ENCODE measurements at places on chromosomes 2 and 18.

DNA sequence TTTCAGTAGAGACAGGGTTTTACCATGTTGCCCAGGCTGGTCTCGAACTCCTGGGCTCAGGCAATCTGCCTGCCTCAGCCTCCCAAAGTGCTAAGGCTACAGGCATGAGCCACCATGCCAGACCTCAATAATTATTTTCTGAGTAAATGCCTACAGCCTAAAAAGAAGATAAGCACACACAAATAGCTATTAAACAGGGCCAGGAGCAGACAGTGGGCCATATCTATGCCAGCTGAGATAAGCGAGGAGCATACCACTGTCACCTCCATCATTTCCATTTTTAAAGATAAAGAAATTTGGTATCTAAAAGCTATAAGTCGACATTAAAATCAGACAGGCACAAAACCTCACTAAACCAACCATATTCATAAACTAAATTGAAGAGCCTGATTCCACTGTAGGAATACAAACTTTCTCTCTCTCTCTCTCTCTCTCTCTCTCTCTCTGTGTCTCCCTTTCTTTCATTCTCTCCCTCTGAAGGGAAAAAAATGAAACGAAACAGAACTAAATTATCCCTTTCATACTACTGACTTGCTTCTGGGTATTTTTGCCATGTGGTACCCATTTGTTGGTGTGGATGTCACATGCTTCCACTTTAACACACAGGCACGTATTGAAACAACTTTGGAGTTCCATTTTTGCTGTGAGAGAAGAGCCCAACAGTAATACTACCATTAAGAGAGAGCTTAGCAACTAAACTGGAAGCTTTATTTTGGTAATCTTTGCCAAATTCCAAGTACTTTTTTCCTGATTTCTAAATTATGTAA is 51.0 kb downstream of the FARSB start:
- DNase-seq, result no peak

- DNase-seq, result no peak
These were observed 47.7 kb downstream of the PAX8 start for GRCh38 chr2:113231064-113231463.

DNA sequence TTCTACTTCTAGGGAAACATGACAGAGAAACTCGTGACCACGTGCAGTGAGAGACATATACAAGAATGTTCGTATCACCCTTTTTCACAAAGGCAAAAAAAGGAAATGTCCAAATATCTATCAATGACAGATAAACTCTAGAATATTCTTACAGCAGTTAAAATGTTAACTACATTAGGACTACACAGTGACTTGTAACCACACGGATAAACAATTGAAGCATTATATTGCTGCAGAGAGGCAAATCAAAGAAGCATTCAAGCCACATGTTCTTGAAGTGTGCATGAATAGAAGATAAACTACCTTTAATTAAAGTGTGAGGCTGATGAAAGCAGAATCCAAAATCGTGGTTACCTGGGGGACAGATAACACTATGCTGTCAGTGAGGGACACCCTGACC is 935.3 kb upstream of the KLHL29 start:
- DNase-seq, result no peak

- no peak for DNase-seq
These were observed 216.5 kb downstream of the CDCA7 start for GRCh38 chr2:173571021-173571821.

- DNase-seq, result no peak
These were observed 7.2 kb downstream of the AGAP1 start for GRCh38 chr2:235500761-235501672.
